ENCODE measurements at places on chromosomes 7 and 10.

- no peak for DNase-seq
Observed at GRCh38 chr10:101094121-101094879, 32.5 kb downstream of the KAZALD1 start.

DNA sequence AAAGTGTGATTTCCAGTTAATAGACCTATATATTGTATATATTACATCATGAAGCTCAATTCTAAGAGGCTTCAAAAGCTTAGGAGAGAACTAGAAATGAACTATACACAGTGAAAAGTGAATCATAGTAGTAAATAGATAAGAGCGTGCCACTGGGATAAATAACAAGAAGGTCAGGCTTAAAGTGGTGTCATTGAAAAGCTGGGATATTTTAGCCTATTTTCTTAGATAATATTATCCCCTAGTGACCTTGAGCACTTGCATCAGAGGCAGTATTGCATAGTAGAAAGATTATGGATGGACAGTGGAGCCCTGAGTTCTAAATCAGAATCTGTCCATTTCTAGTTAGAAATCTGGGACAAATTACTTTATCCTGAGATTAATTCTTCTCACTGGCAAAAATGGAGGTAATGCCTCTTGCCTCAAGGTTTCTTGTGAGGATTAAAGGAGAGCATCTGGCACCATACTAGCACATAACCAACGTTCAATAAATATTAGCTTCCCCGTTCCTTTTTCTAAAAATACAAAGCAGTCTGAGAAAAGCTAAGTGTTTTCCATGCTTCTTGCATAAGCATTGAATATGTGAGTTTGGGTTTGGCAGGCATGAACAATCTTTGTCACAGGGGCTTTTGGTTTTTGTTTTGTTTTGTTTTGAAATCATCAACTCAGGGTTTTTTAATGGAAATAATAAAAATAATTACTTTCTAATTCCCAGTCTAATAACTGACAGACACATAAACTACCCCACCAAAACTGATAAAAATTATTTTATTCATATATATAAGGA, 27.3 kb upstream of the MACC1 start:
- DNase-seq, result no peak

- DNase-seq, result no peak
Observed at GRCh38 chr10:70699659-70700174, 27.4 kb downstream of the ADAMTS14 start.

DNA sequence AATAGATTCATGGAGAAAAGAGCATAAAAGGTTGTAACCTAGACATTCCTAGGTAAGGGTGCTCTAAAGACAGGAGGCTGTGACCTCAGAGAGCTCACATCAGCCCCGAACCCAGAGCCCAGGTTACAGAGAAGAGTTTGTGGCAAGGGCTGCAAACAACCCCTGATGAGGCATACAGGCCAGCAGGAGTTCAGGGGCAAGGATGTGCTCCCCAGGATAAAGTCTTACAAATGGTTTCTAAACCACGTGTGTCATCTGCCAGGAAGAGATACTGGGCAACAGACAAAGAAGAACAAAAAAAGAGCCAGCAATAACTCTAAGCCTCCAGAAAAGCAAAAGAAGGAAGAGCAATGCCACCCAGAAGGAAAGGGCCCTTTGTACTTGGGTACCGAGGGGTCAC, 27.7 kb downstream of the NCAPG2 start:
- DNase-seq, result no peak

- DNase-seq, result no peak
Observed at GRCh38 chr10:126110489-126111180, 214.3 kb downstream of the FANK1 start.

GRCh38 chr10:60825520-60825919, 47.2 kb downstream of the CDK1 start:
- DNase-seq, result no peak
